ENCODE measurements at places on chromosomes 7 and 10. TPM values are rescaled to one million over a fixed set of nuclear protein-coding genes. Genes with fewer than 3 reads are reported as not detected.

Gene CCL24
- not detected for polyA plus RNA-seq

Gene DENND2A
- polyA plus RNA-seq: 8.7 TPM

Gene NPFFR1
- polyA plus RNA-seq: 0.02 TPM

Gene AGR3
- polyA plus RNA-seq: not detected

Gene HOXA9
- not detected for polyA plus RNA-seq

Gene COL13A1
- 6.8 TPM for polyA plus RNA-seq

Gene FAM237B
- not detected for polyA plus RNA-seq

Gene LRRN3
- polyA plus RNA-seq: 25.1 TPM

Gene TAS2R16
- not detected for polyA plus RNA-seq

Gene UCMA
- not detected for polyA plus RNA-seq

Gene ITPRID1
- not detected for polyA plus RNA-seq

Gene DYDC2
- polyA plus RNA-seq: not detected

Gene SRI
- polyA plus RNA-seq: 62.1 TPM

Gene IGF2BP3
- polyA plus RNA-seq: 0.02 TPM

Gene RGR
- 2.2 TPM for polyA plus RNA-seq

Gene MSS51
- 1.4 TPM for polyA plus RNA-seq

Gene CFTR
- not detected for polyA plus RNA-seq

Gene SMO
- polyA plus RNA-seq: 4.9 TPM

Gene GHRHR
- polyA plus RNA-seq: not detected

Gene ELN
- 73.4 TPM for polyA plus RNA-seq
